Fibroblast of skin of abdomen (primary cell): ENCODE measurements at places on chromosomes 11 and 22.
A peak's percentile ranks its signal among the peaks of the same experiment; 100 is the strongest.

- DNase-seq = no peak
Measured at GRCh38 chr22:44332946-44333345, 20.2 kb upstream of the SHISAL1 start.

GRCh38 chr11:69157822-69158231 is 2.1 kb downstream of the SMIM38 start:
- no peak for DNase-seq

GRCh38 chr22:30720263-30720837 is 25.7 kb downstream of the OSBP2 start:
- DNase-seq = no peak

- peak; percentile 17 for DNase-seq
Measured at GRCh38 chr22:22884010-22884887, 3.4 kb upstream of the IGLL5 start.

DNA sequence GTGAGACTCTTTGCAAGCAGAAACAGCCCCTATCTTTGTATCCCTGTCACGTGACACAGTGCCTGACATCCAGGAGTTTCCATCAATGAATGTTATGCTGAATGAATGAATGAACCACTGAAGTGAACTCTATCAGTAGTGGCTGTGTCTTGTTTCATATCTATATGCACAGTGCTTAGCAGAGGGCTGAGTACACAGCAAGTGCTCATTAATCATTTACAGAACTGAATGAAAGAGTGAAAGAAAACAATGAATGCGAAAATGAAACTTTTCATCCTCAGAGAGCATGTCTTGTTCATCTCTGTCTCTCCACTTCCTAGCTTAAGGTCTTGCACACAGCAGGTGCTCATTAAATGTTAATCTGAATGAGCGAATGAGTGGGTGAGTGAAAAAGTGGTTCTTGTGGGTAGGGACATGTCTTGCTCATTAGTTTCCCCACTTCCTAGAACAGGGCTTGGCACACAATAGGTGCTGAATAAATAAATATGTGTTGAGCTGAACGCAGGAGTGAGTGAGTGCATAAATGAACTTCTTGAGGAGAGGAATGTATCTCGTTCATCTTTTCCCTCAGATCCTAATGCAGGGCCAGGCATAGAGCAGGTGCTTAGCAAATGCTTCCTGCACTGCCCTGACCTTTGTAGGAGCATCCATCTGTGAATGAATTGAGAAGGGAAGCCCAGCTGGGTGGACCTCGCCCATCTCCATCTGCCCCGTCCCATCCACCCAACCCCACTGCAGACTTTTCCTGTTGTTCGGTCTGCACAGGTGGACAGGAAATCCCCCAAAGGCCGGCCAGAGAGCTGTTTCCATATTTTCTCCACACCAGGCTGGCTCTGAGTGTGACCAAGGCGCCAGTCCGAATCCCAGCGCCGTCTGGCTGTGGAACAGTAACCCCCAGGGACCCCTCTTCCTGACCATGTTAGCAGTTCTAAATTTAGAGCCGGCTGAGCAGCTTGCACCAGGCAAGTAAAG is 113.4 kb upstream of the CRYBB3 start:
- DNase-seq = no peak

DNA sequence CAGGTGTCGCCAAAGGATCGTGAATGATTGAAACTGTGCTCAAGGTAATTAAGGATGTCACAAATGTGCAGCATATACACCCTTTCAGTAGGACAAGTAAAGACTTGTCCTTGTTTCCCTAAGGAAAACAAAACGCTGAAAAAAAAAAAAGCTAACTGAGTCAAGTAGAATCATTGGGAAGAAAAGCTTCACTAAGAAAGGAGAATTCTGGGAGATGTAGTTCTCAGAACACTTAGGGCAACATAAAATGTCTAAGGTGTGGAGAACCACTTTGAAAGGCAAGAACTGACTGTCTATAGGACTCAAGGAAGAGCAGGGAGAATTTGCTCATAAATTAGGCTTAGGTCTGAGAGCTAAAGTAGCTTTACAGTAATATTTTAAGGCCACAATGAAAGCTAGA is 2.9 kb upstream of the OR5T1 start:
- no peak for DNase-seq

GRCh38 chr11:126480410-126481302 is 125.2 kb downstream of the ST3GAL4 start:
- peak; percentile 87 for DNase-seq

DNA sequence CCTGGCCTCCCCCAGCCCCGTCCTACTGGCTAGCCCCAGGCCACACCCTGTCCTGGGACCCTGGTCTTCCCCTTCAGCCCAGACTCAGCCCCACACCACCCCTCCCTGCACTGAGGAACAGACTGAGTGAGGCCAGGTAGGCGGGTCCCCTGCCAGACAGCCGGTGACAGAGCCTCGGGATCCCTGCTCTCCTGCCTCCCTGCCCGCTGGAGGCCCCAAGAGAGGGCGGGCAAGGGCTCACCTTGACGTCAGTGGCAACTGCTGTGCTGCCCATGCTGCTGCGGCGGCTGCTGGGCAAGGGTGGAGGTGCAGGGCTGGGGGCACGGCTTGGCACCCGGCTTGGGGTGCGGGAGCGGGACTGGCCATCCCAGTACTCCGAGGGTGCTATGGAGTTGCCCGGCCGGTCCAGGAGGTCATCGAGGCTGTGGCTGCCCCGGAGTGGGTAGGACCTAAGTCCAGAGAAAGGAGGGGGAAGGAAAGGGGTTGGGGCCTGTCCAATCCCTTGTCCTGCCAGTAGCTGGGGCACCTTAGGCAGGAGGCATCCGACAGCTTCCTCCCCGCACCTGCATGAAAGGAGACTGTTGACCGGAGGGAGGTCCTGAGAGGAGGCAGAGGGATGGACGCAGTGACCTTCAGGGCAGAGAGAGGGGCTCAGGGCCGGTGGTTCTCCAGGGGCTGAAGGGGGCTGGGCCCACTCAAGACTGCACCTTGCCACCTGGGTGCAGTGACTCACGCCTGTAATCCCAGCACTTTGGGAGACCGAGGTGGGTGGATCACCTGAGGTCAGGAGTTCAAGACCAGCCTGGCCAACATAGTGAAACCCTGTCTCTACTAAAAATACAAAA is 2.2 kb upstream of the SLC16A8 start:
- no peak for DNase-seq

GRCh38 chr11:123135863-123136446 is 59.1 kb downstream of the CLMP start:
- DNase-seq = no peak
